ENCODE measurements at places on chromosomes 6 and 20.

DNA sequence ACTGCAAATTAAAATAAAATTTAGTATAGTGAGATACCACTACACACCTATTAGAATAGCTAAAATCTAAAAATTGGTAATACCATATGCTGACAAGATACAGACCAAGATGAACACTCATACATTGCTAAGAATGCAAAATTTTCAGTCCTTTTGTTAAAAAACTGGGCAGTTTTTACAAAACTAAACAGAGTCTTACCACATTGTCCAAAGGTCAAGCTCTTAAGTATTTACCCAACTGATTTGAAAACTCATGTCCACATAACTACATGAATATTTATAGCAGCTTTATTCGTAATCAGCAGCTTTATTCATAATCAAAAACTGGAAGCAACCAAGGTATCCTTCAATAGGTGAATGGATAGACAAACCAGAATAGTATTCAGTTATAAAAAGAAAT, 10.0 kb downstream of the POLR3F start:
- no peak for DNase-seq

- DNase-seq = no peak
Measured at GRCh38 chr6:128806261-128806660, 76.7 kb upstream of the LAMA2 start.

- no peak for DNase-seq
Measured at GRCh38 chr6:73710470-73710869, 14.5 kb downstream of the CD109 start.

DNA sequence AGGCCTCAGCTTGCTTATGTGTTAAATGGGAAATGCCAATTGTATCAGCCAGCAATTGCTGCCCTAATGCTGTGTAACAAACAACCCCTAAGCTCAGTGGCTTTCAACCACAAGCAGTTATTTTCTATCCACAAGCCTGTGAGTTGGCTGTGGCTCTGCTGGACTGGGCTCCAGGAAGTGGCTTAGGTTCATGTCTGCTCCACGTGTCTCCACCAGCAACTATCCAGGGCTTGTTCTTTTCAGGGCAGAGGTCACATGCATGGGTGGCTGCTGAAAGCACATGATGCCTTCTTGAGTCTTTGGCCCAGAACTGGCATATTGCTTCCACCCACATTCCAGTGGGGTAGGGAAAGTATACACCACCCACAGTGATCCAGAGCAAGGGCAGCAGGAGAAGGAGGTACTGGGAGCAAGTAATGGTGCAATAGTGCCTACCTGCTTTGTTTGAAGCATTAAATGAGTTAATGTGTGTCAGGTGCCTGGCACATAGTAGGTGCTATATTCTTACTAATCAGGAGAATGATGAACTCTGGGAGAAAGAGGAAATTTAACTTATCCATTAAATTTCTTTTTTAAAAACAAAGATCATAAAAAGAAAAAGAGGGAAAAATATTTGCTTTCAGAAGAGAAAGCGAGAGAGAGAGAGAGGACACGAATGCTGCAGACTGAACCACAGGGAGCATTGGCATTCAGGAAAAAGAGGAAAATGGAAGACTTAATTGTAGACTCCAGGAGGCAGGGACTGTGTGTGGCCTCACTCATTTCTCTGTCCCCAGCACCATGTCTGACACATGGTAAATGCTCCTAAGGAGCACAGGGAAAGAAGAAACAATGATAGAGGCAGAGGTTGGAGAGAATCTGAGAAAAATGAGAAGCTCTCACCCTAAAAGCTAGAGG, 25.2 kb upstream of the RNF24 start:
- DNase-seq = no peak

DNA sequence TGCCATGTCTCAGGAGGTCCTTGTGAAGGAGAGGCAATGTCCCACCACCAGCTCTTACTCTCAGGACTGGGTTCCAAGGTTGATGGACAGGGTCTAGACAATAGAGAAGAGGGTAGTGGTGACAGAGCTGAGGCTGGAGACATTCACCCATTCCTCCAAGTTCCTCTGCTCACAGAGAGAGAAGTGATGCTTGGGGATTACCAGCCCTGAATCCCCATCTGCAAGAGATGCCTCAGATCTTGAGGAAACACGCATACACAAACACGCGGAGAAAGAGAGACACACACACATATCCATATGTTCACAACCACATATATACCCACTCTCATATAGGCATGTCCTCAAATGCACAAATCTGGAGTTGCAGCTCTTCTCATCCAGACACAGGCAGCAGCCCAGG, 15.2 kb upstream of the CD83 start:
- no peak for DNase-seq

DNA sequence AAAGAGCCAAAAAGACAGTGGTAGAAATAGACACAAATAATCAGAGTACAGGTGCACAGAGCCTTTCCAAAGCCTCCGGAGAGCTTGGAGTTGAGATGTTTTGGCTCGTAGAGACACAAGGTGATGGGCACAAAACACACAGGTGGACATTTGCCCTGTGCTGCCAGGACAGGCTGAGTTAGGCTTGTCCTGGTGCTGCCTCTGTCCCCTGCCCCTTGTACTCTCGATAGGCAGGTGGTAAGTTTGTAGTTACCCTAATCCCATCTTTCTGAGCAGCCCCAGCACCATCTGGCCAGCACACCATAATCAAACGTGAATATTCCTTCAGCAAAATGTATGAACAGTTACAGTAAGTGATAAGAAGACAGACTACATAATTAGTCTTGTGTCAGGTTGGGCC, 95.5 kb downstream of the FOXC1 start:
- no peak for DNase-seq

GRCh38 chr6:37257320-37257633, 295 bp upstream of the TBC1D22B start:
- DNase-seq = no peak

- DNase-seq = no peak
Measured at GRCh38 chr20:19841740-19842139, 83.7 kb downstream of the RIN2 start.

DNA sequence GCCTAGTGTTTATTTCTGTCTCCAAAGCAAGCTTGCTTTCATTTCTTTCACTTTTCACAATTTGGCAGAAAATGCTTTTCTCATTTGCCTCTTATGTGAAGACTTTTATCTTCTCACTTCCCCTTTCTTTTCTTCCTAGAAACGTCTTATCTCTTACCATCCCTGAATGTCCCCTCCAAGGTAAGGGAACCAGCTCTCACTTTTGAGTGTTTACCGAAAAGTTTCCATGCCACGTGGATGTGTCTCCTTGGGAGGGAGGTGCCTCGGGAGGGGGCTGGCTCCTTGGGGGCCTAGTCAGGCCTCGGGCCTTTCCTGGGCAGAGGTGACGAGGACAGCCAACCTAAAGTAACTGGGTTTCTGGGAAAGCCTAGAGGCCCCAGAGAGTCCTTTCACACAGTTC, 127.4 kb downstream of the CD24 start:
- DNase-seq = no peak

DNA sequence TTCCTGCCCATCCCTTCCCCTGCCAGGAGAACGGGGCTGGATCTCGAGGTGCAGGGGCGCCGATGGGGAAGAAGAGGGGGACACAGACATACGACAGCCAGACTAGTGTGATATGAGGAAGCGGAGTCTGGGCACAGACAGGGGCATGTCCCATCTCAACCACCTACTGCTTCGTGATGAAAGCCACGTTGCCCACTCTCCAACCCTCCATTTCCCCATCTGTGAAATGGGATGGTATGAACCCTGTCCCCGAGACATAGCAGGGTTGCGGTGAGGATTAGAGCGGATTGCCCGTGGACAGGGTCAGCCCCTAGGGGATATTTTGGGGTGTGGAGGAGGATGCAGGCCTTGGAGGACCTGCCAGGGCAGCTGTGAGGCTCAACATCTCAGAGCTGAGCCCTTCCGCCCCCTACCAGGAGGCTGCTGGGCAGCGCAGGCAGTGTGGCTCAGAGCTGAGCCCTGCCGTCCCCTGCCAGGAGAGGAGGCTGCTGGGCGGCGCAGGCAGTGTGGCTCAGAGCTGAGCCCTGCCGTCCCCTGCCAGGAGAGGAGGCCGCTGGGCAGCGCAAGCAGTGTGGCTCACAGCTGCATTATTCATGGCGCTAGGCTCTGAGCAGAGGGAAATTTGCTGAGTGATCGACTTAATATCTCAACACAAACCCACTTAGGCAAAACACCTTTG, 71.7 kb downstream of the GRM4 start:
- DNase-seq = no peak

DNA sequence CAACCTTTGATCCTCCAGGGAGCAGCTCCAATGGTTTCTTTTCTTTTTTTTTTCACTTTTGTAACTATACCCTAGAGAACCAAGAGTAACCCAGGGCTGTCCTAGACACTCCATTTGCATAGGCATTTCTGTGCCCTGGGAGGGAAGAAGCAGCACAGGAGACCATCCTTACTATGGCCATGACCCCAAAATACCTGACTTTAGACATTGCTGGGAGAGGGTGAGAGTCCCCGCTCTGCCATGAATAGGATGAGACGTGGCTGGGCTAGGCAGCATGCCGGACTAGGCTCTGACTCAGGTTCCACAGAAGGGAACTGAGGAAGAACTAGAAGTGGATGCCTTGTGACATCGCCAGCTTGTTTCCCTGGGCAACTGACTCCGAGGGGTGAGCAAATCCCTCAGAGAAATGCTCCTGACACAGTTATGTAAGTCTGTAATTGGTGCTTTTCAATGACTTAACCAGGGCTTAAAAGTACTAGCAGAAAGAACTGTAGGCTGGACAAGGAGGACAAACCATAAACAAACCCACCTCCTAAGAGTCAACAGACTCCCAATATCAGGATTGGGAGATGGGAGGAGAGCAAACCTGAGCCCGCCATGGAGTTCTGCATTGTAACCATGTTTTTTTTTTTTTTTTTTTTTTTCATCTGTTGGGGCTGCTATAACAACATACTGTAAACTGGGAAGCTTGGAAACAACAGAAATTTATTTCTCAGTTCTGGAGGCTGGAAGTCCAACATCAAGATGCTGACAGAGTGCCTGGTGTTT, 910 bp upstream of the ADTRP start:
- DNase-seq = no peak

- DNase-seq = no peak
Measured at GRCh38 chr6:49416195-49416594, 46.9 kb downstream of the MMUT start.

DNA sequence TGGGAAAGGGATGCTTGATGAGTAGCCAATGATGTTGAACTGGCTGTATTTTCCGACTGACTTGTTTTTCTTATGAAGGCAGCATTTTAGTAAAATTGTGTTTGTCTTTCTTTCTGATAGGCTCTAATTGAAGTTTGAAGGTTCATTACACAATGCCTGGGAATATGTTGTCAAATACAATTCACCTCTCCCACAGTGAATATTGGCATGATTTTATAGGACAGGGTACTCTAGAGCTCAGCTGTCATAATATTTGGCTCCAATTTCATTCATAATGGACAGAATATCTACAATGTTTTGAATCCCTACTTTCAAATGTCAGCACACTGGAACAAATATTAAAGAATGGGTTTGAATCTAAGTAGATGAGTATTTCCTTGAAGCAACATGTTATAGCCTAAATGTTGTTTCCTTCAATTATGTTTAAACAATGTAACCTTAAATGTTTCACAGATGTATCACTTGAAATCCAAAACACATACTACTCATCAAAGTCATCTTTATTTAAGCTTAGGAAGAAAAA, 81.4 kb downstream of the LAMA2 start:
- no peak for DNase-seq

GRCh38 chr6:131213501-131213990, 78.3 kb downstream of the AKAP7 start:
- no peak for DNase-seq

DNA sequence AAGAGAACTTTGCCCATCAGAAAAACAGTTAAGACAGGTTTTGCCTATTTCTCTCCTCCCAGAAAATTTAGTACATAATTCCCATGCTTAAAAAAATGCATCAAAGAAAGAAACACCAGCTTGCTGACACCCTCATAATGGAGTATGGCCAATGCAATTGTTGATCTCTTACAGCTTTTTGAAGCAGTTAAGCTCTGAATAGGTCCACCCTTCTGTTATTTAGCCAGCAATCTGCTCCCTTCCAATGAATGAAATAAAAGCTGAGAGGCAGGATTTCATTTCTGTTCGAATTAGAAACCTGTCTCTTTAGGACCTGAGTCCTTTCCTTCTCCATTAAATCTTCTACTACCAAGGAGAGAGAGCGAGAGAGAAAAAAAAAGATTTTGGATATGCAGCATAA, 288.7 kb downstream of the RNF144B start:
- DNase-seq = no peak

DNA sequence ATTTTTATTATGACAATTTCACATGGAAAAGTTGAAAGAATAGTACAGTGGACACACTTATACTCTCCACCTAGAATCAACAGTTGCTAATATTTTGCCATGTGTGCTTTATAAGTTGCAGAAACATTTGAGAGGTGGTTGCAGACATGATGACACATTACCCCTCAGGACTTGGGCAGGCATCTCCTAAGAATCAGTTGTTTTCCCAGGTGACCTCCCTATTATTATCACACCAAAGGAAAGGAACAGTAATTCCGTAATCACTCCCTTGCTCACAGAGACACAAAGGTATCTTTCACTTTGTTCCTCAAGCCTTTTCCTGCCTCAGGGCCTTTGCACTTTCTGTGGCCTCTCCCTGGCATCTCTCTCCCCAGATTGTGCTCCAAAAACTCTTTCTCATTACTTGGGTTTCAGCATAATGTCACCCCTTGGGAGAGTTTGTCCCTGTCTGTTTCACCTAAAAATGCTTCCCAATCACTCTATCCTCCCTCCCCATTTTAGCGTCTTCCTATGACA, 5.9 kb upstream of the SULF2 start:
- no peak for DNase-seq

DNA sequence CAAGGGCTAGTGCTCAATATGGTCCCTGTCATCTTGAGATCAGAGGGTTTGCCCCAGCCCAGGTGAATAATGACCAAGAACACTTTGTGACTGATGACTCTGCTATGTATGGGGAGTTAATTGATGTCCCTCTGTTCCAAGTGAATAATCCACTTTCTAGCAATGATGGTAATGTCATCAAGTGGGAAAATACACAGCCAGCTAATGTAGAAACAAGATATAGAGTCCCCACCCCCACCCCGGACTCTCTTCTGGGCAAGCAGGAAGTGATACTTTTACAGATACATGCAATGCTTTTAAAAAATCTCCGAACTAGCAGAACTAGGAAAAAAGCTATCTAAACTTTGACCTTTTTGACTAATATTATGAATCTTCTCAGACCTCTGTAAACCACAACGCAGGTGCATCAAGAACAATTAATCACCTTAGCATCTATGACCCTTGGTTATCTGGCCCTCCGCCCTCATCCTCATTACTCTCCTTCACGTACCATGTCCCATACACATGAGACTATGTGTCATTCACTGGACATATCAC, 30.5 kb downstream of the CNR1 start:
- no peak for DNase-seq

DNA sequence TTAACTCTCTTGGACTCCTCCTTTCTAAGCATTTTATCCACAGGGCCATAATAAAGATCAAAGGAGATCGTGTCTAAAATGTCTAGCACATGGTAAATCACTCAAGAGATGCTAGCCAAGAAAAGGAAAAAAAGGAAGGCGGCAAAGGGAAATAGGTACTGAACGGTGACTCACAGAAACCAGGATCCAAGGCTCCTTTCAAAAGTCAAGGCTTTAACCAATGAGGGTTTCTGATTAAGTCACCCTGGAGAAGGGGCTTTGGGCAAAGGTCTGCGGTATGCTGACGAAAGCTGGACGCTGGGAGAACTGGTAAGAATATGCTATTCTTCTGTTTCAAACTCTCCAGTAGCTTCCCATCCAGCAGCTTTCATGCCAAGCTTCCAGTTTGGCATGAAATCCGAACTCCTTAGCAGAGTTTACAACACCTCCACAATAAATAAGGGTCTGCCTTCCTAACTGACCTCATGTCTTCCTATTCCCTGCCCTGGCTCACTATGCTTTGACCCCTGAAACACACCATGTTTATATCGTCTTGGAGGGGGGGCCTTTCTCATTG, 1.0 kb downstream of the TOMM34 start:
- DNase-seq = peak; percentile 13

GRCh38 chr20:59318803-59319202, 18.4 kb downstream of the EDN3 start:
- no peak for DNase-seq

Measured in stimulated activated naive CD4-positive, alpha-beta T cell treated with Interleukin-2 at 50 U/mL for 16 hours (primary cell).